Stimulated activated CD8-positive, alpha-beta memory T cell treated with anti-CD3 and anti-CD28 coated beads, Interleukin-7, amount 100 ng/mL, for 1 hour (primary cell): ENCODE measurements at places on chromosomes 3 and 15.

GRCh38 chr15:83653639-83654378 lies at the start of gene ADAMTSL3:
TSS of gene ADAMTSL3 (plus strand) at chr15:83654123. CDS start at chr15:83655762, 1,639 bp downstream.
- no peak for DNase-seq

GRCh38 chr15:51751697-51752683 lies 593 bp downstream of the TMOD2 start:
- no peak for DNase-seq

GRCh38 chr3:141257961-141258360 lies 26.3 kb downstream of the PXYLP1 start:
- DNase-seq = no peak

DNA sequence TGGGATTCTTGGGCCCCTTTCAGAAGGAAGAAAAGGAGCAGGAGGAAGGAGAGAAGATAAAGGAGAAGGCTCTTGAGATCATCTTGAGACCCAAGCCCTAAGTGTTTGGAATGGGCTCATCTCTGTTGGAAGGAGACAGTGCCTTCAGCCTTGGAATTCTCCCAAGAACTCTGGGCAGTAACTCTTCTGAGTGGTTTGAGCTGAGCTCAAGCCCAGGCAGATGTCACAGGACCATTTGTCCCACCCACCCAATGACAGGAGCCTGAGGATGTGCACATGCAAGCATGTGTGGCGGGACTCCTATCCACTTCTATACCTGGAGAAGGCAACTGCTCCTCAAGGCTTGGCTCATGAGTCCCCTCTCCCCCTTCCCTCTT lies 14.6 kb upstream of the TMEM40 start:
- DNase-seq = no peak

DNA sequence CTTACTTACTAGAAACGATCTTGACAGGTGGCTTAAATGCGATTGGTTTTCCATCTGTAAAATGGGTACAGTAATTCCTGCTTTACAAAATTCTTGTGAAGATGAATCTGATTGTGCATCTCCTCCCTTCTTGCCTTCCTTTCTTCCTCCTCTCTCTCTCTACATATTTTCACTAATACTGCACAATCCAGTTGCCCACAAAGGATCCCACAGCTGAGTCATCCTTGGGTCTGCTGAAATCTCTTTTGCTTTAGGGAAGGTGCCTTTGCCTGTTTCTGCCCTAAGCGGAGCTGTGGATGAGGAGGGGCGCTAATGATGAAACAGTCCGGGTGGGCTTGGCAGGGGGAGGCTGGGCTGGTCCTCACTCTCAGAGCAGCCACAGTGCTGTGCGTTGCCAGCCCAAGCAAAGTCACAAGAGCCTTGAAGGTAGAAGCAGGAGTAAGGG lies 46.1 kb downstream of the AMOTL2 start:
- no peak for DNase-seq

DNA sequence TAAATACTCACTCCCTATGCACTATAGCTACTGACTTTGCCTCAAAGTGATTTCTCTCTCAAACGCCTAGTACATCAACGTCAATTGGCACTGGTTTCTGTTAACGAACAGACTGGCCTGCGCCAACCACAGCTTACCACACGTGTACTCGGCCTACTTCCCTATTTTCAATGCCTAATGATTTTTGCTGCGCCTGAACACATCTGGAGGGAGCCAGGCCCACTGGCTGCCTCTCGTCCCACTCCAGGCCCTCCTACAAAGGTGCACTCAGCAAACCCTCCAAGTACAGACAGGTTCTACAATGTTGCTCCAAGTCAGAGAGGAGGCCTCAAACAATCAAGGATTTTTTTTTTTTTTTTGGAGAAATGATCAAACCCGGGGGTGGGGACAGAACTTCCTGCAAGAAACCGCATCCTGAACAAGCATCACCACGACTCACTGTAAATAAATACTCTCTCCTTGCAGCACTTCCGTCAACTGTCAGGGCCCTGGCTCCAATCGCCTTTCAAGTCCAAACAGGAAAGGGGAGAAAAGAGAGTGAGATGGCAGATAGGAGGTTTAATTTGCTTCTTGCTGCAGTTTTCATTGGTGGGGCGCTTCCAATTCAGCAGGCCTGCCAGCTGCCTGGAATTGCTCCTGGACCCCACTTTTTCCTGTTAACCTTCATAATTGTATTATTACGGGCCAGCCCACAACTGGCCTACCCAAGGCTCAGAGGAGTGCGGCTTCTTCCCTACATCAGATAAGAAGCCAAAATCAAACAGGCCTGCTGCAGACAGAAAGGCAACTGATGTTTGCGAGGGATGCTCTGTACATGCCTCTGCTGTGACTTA lies 139.3 kb downstream of the FOXP1 start:
- peak; percentile 42 for DNase-seq

GRCh38 chr15:76345880-76346668 lies 9.5 kb downstream of the ISL2 start:
- no peak for DNase-seq

- DNase-seq = no peak
These were observed 104.5 kb downstream of the FNDC3B start for GRCh38 chr3:172143739-172144497.

DNA sequence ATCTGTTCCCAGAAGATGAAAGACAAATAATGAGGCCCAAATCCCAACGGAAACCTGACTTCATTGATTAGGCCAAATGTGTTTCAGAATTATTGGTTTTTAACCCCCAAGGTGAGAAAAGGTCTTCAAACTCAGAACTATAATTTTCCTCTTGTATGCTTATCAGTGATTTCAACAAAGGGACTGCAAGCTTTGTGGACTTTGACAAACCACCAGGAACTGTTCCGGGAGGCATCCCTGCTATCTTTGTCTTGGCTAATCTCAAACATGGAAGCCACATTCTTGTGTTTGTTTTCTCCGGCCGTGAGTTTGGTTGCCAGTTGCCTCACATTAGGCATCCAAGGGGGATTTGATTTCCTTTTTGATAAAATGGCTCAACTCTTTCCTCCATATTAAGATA lies 19.5 kb downstream of the ARHGEF3 start:
- no peak for DNase-seq

DNA sequence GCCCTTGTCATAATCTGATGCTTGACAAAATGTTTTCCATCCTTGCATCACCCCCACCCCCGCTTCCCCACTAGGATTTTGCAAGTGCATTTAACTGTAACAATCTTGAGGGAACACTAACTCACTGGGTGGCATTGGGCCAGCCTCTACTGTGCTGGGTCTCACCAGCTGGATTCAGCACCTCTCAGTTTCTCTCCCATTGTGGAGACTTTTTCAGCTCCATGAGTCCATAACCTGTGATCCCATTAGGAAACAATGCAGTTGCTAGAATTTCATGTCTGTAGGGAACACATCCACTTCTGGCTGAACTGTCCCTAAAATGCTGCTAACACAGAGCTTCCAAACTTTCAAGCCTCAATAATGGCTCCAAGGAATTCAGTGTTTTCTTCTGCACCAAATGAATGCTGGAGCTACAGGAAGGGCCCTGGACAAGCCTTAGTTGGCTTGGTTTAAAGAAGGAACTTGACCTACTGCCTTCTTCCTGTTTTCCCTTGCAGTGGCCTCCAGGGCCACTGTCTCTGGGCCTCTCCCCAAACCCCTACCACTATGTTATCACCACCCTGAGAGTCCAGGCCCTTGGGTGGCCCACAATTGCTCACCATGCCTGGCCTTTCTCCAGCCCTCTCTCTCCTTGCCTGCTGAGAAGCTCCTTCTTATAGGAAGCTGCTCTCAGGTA lies 15.6 kb downstream of the CYP19A1 start:
- no peak for DNase-seq

- no peak for DNase-seq
These were observed 66.8 kb upstream of the UNC13C start for GRCh38 chr15:53911431-53911830.

- no peak for DNase-seq
These were observed 246.2 kb downstream of the LSAMP start for GRCh38 chr3:116199063-116199462.

DNA sequence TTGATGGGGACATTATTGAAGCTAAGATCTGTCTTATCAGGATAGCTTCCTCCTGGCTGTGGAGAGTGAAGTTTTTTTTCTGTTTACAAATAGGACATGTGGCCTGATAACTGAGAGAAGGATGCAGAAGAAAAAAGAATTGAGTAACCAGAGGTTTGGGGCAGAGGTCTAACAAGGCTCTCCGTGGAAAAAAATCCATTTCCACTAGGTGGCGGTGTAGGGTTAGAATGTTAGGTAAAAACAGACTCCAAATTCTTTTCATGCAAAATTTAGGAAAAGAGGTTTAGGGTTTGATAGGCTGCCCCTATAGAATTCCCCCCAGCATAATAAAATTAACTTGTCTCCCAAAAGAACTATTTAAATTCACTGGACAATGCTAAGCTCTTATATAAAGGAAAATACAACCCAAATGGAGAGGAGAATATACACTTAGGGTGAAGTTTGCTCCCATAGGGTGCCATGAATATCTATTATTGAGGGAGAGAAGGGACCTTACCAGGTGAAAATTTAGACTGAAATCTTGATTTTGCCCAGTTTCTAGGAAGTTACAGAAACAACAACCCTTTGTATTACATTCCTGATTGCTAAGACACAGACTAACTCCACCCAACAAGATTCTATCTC lies 1560.4 kb downstream of the OTOL1 start:
- DNase-seq = no peak

GRCh38 chr3:101853982-101854381 lies 4.7 kb downstream of the NFKBIZ start:
- no peak for DNase-seq

DNA sequence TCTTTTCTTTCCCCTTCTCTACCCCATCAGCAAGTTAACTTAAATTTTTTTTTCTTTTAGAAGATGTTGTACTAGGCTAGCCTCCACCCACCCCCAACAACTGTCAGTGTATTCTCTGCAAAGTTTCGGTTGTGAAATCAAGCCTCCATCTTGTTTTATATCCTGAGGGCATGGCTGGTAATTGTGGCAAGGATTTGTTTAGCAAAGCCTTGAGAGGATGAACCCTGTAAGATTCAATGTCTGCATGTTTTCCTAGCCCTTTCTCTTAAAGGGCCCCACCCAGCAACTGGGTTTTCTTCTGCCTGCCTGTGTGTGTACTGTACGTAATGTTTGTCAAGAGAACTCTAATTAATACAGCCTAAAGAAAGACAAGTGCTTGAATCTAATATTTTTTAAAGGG lies 475.3 kb downstream of the FHIT start:
- DNase-seq = no peak

DNA sequence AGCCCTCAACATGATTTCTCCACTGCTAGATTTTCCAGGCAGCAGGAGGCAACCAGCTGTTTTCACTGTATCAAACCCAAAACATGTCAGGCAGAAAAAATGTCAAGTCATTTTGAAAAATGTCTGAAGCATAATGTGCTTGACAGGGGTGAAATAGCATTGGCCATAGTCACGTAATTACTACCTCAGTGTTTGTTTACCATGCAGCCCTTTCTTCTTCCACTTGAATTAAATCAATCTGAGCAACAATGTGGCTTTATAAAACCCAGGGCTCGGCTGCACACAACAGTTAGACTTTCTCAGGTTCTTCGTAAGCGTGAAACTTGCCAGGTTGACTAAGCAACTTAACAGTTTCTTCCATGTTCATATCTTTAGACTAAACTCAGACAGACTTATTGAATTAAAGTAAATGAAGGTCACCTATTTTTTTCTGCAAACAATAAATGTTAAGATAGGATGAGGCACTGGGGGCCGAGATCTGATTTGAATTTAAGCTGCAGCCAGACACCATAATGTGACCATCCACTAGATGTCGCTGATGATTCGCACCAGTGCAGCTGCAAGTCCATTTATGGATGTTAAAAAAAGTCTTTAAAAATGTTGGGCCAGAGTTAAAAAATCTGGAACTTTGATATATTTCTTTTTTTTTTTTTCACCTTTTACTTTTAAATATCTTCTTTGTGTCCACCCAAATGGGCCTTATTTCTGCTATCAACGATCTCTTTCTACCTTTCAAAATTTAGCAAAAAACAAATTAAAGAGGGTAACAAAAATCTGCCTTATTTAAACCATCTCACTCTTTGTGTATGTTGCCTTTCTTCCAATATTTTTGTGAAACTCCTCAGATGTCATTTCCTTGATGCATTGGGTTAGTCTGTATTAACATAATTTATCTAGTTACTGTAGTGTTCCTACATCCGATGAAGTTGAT lies 305.9 kb downstream of the CACNA2D3 start:
- no peak for DNase-seq

GRCh38 chr3:193396451-193397244 lies 18.1 kb upstream of the ATP13A5 start:
- DNase-seq = no peak

- no peak for DNase-seq
These were observed 72.0 kb downstream of the RAP2B start for GRCh38 chr3:153233986-153234385.

GRCh38 chr3:187210545-187211327 lies 13.4 kb downstream of the RTP1 start:
- no peak for DNase-seq

DNA sequence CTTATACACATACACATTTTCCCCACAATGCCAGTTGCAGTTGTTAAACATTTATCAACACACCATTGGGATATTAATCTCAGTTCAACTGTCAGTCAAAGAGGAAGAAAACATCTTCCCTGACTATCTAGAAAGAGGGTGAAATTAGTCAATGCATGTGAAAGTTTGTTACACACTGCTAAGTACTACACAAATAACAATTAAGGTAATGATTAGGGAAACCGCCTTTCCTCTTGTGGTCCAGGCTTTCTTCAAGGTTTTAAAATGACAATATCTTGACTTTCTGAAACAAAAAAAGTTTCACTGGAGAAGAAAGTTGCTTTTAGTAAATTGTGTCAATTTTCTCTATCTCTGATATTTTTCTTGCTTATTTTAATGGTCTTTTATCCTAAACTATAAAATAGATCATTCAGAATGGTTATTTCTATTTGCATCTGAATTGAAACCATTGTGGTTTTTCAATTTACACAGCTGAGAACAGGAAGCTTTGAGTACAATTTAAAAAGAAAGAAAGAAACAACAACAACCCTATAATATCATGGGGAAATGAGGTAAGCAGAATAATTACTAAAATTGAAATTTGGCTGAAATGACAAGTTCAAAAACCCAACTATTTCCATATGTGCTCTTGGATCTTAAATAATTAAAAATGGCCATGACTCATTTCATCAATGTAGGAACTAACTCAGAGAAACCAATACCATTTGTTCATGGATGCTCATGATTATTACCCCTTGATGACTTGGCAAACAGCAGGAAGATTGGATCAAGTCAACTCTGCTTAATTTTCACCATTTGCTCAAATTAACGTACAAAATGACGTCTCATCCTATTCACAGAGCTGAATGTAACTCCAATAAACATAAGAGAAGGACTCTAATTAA lies 31.7 kb downstream of the GPR149 start:
- DNase-seq = no peak

DNA sequence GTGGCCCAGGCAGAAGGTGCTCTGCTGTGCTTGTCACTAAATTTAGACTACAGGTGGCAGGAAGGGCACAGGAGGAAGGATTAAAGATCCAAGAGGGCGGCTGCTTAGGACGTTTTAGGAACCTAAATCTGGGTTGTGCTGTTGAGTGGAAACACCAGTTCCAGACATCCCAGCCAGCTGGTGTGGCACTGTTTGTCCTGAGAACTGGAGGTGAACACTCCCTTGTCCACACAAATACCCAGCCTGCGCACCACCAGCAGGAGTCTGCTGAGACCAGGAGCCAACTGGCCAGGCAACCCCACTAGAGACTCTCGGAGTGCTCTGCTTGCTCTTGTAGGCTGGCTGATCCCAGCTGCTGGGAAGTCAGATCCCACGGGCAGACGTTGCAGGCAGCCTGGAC lies 30.3 kb upstream of the UACA start:
- DNase-seq = no peak
